CD4-positive, alpha-beta memory T cell (primary cell): ENCODE measurements at places on chromosomes 2 and 18. TPM values are rescaled to one million over a fixed set of nuclear protein-coding genes. Genes with fewer than 3 reads are reported as not detected.

The FAM110C gene
- 0.19 TPM for polyA plus RNA-seq

DNA sequence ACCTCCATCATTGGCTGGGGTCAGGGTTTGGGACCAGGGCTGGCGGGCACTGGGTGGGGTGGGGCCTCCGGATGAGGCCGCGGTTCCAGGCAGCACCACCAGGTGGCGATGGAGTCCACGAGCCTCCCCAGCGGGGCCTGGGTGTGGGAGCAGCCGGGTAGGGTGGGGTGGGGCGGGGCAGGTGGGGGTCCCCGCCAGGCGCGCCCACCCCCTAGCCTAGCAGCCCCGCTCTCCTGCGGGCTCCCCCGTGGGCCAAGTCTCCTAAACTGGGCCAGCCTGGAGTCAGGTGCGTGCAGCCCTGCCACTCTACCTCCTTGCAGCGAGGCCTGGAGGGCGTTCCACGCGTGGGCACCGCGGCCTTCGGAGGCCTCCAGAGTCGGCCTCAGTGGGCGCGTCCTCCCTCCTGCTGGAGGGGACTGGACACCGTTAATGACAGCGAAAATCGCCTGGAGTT is 187.5 kb downstream of the TWIST2 start:
- peak; percentile 54 for DNase-seq

- no peak for DNase-seq
Measured at GRCh38 chr2:74778381-74779264, 55.3 kb upstream of the HK2 start.

DNA sequence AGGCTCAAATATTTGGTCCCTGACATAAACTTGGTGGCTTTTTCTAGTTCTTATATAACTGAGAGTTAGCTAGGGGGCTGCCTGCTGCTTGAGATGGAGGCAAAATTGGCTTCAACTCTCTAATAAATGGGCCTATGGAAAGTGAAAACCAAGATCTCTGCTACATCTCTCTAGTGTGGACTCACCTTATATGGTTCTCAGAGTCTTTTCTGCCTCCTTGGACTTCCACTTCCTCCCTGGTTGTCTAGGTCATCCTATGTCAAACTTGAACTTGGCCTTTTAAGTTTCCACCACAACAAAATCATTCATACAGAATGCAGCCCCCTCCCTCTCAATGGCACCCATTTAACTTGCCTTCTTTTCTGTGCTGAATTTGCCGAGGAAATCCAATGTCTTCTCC is 23.9 kb upstream of the ARHGAP25 start:
- no peak for DNase-seq

The CCDC178 gene
- polyA plus RNA-seq: not detected

GRCh38 chr2:31962757-31963361 is 47.9 kb downstream of the MEMO1 start:
- DNase-seq: no peak

The LTBP1 gene
- polyA plus RNA-seq: not detected

The AGXT gene
- polyA plus RNA-seq: not detected

DNA sequence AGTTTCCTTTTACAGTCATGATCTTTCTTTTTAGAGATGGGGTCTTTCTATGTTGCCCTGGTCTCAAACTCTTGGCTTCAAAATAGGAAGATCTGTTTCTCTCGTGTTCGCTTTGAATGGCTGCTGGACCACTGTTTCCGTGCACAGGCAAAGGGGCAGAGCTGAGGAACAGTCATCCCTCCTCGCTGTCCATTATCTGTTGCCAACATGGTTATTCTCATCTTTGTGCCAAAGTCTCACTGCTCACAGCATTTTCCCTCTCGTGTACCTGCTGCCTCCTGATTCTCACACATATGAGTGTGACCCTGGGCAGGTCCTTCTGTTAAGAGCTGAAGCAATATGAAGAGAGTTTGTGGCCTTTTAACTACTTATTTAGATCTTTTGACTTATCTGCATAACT is 28.0 kb upstream of the CCNYL1 start:
- no peak for DNase-seq

DNA sequence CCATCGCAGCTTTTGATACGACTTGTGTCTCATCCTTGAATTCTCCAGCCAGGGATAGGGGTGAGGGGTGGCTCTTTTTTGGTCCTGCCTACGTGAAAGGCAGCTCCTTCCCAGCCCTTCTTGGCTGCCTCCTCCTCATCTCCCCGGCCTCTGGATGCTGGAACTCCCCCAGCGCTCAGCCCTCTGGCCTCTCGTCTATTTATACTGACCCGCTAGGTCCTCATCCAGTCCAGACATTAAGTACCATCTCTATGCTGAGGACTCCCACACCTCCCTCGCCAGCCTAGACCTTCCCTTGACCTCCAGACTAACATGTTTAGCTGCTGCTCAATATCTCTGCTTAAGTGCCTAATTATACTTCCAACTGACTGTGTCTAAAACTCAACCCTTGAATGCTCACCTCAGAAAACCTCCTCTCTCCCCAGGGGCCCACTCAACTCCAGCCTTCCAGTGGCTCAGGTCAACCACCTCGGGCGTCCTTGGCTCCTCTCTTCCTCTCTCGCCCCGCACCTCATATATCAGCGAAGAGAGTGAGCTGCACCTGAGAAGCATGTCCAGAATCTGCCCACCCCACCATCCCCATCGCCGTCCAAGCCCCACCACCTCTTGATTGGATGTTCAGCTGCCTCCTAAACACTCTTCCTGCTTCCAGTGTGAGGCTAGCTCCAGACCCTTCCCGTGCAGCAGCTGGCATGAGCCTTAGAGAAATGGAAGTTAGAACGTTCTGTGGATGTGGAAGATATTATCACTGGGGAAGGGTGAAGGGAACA is 34.8 kb downstream of the TOGARAM2 start:
- DNase-seq: no peak

DNA sequence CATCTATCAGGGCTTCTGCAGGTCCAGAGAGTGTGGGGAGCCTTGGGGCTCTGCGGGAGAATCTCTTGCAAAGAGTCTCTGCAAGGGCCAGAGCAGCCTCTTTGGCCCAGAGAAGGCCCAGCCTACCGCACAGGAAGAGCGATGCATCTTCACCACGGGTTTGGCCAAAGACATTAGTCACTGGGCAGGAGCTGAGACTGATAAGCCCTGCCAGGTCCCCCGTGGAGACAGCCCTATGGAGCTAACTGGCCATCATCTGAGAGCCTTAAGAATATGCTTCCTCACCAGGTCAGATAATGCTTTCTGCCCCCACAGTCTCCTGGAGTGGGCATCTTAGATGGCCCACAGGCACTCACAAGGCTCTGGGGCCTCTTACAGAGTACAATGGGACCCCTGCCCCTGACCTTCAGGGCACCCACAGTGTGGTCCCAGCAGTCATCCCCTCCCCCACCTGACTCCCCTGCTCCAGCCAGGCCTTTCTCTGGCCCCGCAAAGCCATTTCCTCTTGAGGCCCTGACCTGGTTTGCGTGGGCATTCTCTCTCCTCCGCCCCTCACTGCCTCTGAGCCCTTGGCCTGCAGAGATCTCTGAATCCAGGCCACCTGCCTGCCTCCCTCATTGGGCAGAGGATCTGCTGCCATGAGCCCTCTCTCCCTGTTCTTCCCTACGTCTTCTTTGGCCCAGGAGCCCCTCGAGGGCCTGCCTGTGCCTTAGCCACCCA is 31.9 kb upstream of the MAPRE3 start:
- no peak for DNase-seq

The POLE4 gene
- polyA plus RNA-seq: 169 TPM

GRCh38 chr2:220310451-220310861 is 683.0 kb downstream of the SLC4A3 start:
- DNase-seq: no peak

- no peak for DNase-seq
Measured at GRCh38 chr2:27807476-27807875, 36.0 kb downstream of the MRPL33 start.

DNA sequence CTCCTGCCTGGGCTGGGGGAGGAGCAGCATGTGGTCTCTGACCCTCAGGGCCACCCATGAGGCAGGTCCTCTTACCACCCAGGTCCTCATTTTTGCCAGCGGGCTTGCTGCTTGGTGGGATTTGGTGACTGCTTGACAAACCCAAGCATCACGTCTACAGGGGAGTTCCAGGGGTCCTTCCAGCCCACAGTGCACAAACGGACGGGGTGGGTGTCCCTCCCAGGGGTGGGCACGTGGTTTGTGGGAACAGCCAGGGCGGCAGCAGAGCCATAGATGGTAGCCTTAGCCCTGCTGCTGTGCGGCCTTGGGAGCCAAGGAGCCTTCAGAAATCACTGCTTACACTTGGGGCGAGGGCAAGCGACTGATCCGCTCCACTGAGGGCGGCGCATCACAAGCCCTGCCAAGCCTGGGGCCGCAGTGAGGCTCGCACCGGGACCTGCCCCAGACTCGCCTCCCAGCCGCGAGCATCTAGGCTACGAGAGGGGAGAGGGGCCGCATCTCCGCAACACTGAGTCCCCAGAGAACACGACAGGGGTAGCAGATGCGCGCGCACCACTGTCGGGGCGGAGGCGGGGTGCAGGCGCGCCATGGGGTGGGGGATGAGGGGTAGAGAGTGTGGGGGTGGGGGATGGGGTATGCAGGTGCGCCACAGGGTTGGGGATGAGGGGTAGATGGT is 36.9 kb downstream of the SNED1 start:
- peak; percentile 34 for DNase-seq

DNA sequence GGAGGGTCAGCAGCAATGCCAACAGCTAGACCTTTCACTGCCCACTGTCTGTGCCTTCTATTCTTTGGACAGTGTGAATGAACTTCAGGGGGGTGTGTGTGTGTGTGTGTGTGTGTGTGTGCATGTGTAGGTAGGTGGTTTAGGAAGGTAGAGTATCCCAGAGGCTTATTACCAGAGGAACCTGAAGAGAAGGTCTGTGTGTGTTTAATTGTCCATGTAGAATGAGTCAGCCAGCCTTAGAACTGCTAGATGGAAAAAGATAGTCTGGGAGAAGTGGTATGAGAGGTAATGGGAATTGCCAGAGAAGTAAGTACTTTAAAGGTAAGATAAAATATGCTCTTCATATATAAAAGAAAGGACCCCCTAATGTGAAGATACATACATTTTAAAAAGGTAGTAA is 522.2 kb downstream of the PIK3C3 start:
- DNase-seq: no peak

The IL37 gene
- not detected for polyA plus RNA-seq

The ATP6V1B1 gene
- not detected for polyA plus RNA-seq

- no peak for DNase-seq
Measured at GRCh38 chr18:58183226-58183625, 139.2 kb downstream of the NEDD4L start.

- DNase-seq: no peak
Measured at GRCh38 chr2:106165029-106165428, 29.1 kb downstream of the UXS1 start.

GRCh38 chr2:105754994-105755393 is 10.3 kb downstream of the NCK2 start:
- no peak for DNase-seq

DNA sequence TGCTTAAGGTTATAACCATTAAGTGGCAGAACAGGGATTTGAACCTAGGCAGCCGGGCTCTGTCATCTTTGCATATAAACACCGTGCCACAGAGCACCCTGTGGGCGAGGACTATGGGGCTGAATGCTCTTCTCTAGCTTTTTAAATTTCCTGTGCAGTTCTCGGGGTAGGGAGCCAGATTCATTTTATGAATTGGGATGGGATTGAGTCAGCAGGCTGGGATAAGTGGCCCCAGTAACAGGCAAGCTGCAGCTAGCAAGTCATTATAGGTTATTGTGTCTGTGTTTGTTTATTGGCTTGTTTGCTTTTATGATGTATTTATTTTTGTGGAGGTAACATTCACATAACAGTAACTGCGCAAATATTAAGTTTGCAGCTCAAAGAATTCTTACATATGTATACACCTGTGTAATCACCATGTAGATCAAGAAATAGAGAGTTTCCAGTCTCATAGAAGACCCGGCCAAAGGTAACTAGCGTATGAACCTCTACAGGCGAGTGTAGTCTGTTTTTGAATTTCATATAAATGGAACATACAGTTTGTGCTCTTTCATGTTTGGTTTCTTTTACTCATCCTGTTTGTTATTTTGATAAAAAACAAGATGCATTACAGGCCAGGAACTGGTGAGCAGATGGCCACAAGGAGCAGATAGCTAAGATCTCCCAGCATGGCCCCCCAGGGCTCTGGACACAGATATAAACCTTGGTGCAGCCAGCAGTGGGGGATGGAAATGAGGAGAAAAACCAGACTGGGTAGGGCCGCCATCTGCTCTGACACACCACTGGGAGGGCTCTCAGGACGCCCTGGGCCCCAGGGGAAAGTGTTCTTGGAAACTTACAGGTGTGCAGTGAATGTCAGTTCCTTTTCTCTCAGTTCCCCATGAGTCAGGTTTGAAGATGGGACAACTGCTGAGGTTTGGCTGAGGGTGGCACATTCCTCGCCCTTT is 49.2 kb upstream of the GPR155 start:
- DNase-seq: no peak

DNA sequence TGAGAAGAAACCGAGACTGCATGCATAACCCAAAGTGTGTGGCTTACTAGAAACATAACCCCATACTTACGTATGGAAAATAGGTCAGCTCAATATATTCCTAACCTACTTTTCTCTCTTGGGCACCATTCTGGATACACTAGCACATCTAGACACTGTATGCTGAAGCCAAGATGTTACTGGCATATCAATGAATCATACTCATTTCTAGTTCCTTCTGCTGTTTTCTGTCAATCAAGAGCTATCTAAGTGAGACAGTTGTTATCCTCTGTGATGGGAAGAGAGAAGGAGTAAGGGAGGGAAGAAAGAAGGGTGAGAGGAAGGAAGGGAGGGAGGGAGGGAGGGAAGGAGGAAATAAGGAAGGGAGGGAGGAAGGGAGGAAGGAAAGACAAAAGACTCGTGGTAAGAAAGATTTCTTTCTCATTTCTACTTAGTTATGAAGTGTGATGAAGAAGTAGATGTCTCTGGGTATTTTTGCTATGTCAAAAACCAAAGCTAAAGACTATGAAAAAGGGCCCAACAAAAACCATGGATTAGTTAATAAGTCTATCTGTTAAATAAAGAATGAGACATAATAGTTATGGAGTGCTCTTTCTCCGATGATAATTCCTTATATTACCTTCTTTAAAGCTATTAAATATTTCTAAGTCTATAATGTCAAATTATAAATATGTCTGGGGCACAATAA is 248.4 kb downstream of the ZNF521 start:
- DNase-seq: no peak

DNA sequence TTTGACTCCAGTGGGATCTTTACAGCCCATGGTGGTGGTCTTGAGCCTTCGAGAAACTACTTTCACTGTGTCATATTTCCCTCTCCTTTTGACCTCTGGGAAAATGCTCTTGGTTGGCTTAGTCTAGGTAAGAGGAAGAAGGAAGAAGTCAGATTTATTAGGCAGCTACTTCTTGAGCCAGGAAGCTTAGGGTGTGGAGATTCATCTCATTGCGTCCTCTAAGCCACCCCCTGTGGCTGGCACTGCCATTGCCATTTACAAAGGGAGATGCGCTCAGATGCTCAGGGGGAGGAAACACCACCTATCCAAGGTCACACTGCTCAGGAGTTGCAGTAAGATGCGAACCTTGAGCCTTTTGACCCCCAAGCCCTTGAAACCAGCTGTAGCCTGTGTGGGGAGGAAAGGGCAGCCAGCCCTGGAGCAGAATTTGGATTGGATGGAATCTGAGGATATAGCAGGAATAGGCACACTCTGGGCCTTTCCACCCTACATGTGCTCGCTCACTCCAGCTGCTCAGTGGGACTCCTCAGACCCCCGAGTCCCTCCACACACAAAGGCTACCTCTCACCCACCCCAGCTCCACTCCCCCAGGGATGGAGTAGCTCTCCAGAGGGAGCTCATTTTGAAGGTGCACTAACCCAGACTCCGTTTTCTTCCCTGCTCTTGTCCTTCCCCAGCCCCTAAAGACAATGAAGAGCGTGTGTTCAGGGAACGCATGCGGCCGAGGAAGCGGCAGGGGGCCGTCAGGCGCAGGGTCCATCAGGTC is 321.3 kb upstream of the EPAS1 start:
- DNase-seq: no peak

- DNase-seq: no peak
Measured at GRCh38 chr2:129702416-129703176, 276.9 kb upstream of the RAB6C start.

GRCh38 chr2:10590742-10591141 is 99.0 kb downstream of the NOL10 start:
- DNase-seq: no peak
